ENCODE measurements at places on chromosomes 2 and 18. TPM values are rescaled to one million over a fixed set of nuclear protein-coding genes. Genes with fewer than 3 reads are reported as not detected.

GRCh38 chr2:101204400-101205115 lies 48.1 kb upstream of the CNOT11 start:
- DNase-seq, result no peak

DNA sequence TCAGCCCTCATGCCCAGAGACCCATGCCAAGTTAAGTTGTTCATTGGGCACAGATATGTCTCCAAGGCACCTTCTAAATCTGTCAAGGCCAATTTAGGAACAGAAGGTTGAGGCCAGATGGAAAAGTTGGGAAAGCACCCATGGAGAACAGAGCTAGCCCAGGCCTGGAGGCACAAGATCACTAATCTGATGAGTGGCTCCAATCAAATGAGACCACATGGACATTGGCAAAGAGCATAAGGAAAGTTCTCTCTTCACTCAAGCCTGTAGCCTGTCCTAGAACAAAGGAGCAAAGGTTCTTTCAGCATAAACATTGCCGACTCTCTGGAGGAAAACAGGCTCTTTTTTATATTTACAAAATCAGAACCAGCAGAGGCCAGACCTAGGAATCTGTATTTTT lies 154.8 kb downstream of the RNF152 start:
- DNase-seq, result no peak

DNA sequence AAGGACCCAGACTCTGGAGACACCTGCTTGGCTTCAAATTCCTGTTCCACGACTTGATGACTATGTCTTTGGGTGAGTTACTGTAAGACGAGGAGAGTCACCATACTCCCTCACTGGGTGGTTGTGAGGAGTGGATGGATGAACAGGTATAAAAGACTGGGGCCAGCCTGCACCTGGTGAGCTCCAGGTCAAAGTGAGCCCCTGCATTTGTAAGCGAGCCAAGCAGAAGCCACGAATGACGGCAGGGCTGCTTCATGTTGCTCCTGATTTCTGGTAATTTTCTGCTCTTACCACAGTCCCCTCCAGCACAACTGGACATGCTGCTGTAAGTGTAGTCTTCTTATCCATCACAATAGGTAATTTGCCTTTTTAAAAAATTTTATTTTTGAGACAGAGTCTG lies 86.6 kb downstream of the POLR1A start:
- no peak for DNase-seq

DNA sequence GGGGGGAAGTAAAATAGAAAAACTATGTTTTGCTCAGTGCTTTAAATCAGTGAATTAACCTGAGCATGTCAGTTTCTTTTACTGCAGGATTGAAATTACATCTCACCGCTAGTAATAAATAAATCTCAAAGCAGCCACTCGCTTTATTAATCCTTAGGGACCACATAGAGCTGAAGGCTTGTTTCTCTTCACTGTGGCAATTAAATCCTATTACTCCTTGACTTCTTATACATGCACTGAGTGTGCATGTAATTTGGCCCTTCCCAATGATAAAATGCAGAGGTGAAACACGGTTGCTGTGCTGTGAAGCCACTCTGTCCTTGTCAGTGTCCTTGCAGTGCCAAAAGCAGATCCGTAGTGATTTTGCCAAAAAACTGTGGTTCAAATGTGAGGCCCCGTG lies 77.1 kb upstream of the RBM44 start:
- DNase-seq, result no peak

DNA sequence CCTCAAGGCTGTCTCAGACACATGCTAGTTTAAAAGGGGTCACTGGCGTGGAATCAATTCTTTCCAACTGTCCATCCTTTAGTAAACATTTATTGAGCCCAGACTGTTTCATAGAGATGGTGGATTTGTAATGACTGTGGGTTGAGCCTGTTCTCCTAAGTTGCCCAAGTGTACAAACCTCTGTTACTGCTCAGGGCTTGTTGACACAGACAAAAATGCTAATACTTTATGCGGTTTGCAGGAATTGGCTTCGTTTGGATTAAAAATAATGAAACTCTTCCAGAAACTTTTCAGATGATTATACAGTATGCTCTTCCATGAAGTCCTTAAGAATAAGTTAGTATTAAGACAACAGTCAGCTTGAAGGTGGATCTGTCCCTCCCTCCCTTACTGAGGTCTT lies 83.6 kb upstream of the MGAT5 start:
- DNase-seq, result no peak

PSMD1 gene
- total RNA-seq, result 101 TPM

PLCD4 gene
- total RNA-seq, result 1.0 TPM

GRCh38 chr2:163633291-163633690 lies 102.5 kb downstream of the FIGN start:
- DNase-seq, result no peak

DNA sequence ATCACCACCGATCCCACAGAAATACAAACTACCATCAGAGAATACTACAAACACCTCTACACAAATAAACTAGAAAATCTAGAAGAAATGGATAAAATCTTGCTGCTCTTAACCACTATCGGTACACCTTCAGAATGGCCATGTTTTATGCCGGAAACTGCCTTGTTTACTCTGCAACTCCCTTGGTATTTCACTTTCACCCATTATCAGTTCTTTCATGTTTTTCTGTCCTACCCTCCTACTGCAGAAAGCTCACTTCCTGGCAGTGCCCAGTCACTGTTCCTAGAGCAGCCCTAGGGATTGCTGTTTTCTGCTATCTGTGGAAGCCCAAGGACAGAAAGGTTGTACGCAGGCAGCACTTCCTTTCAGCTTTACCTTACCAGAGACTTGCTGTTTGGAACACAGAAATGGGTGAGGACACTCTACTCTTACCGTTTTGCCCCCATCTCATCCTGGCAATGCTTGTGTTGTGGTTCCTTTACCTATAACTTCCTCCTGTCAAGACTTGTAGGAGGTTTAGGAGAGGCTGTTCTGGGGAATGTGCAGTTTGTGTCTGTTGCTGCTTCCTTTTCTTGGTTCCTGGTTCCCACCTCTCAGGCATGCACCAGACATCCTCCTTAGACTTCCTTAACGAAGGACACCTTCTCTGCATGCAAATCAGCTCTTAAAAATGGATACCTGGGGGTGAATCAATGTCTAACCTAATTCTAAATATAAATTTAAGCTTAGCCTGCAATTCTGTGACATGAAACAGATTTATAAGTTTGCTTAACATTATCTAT lies 394.4 kb downstream of the SPAG16 start:
- DNase-seq, result no peak

GRCh38 chr2:95307036-95307435 lies 9.9 kb downstream of the KCNIP3 start:
- no peak for DNase-seq

GRCh38 chr18:5941890-5942289 lies 46.6 kb upstream of the TMEM200C start:
- no peak for DNase-seq

DNA sequence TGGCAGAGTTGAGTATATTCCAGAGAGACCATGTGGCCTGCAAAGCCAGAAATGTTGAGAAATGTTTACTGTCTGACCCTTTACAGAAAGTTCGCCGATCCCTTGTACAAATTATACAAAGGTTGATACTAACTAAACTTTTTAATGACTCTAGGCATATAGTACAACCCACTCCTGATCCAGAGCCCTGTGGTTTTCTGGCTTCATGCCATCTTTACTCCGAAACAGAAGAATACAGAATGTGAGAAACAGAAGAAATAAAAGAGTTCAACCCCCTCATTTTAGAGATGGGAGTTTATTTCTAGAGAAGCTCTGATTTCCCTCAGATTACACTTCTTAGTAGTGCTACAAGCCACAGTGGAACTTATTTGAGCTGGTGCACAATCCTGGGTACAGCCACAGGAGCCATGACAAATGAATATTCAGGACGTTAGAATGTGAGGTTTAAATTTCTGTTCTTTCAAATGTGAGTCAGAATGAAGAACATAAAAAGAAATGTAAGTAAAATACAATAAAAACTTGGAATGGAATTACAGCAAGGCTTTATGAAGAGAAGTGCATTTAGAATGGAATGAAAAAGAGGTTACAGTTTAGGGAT lies 38.0 kb upstream of the SMCHD1 start:
- no peak for DNase-seq

GRCh38 chr2:55311444-55311870 lies 42.4 kb upstream of the MTIF2 start:
- DNase-seq, result no peak

FAM237A gene
- not detected for total RNA-seq

CCBE1 gene
- total RNA-seq, result 2.3 TPM

NT5DC4 gene
- total RNA-seq, result not detected

DNA sequence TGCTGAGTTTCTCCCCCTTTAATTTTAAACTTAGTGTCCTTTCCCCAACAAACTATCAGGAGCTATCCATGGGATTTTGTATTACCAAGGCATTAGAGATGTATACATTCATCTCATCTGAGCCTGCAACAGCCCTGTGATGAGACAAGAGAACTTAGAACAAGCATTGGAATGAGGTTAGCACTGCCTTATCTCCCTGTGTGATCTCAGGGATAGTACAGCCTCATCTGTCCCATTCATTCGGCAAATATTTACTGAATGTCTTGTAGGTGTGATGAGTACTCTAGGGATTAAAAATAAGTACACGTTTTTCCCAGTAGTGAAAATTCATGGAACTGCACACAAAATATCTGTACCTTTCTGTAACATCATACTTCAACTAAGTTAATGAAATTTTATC lies 45.6 kb downstream of the PAIP2B start:
- DNase-seq, result no peak

EN1 gene
- total RNA-seq, result 4.4 TPM

GRCh38 chr2:112690853-112691401 lies 29.9 kb upstream of the NT5DC4 start:
- DNase-seq, result peak; percentile 82

SPP2 gene
- not detected for total RNA-seq

Data from mesenteric fat pad (tissue), 1 donor.